A549 treated with Hydrocortisone at 1 μM for 4 hours (cell line): ENCODE measurements at places on chromosomes 6 and 20. TPM values are rescaled to one million over a fixed set of nuclear protein-coding genes. Genes with fewer than 3 reads are reported as not detected.

The TRIM31 gene
- total RNA-seq, result 0.56 to 0.85 TPM (median 0.63 TPM) in 5 replicates

The C6orf118 gene
- total RNA-seq, result 0.13 to 0.36 TPM (median 0.15 TPM) in 5 replicates

The DYNLT2 gene
- 0.46 to 0.69 TPM (median 0.61 TPM) in 5 replicates for total RNA-seq

The PPP1R14C gene
- 2.4 to 3.4 TPM (median 2.8 TPM) in 5 replicates for total RNA-seq

The TREM1 gene
- 0.10 to 0.25 TPM (median 0.13 TPM) in 3 of 5 replicates, not detected in the others for total RNA-seq
